ENCODE measurements at places on chromosomes 2 and 18.

- DNase-seq, result no peak
Measured at GRCh38 chr2:95375532-95376150, 26.9 kb upstream of the FAHD2A start.

- DNase-seq, result no peak
Measured at GRCh38 chr2:58865436-58865835, 624.3 kb upstream of the FANCL start.

GRCh38 chr2:240992572-240993291, 5.7 kb upstream of the SNED1 start:
- no peak for DNase-seq

GRCh38 chr18:13620206-13620672, 106.1 kb downstream of the FAM210A start:
- DNase-seq, result no peak

GRCh38 chr2:26615860-26616705, 25.1 kb downstream of the CIB4 start:
- no peak for DNase-seq

DNA sequence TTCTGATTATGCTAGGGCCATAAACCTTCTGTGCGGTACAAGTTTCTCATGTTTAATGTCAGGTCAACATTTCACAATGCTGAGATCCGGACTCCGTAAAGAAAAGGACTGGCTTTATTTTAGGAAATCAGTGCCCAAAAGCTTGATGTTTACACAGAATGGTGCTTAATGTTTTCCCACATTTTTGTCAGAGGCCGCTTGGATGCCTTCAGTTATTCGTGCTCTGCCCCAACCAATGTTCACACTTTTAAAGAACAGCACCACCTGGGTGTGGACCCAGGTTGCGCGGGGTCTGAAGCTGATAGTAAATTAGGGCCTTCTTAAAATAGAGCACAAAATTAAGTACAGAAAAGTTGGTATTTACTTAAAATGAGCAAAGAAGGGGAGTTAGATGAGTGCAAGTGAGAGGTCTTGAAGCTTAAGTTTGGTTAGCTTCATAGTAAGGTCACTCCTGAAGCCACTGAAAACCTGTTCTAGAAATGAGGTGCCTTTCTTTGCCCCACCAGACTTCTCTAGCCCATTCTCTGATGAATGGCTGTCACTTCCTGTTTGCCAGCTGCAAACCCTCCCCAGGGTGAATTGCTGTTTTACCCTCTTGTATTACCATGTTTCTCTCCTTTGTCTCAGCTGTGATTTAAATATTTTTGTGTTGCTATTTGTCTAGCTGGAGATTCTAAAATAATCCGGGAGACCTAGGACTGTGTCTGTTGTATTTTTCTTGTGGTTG, 20.5 kb downstream of the SLC3A1 start:
- DNase-seq, result no peak

GRCh38 chr18:78822949-78823285, 156.7 kb upstream of the SALL3 start:
- DNase-seq, result no peak

DNA sequence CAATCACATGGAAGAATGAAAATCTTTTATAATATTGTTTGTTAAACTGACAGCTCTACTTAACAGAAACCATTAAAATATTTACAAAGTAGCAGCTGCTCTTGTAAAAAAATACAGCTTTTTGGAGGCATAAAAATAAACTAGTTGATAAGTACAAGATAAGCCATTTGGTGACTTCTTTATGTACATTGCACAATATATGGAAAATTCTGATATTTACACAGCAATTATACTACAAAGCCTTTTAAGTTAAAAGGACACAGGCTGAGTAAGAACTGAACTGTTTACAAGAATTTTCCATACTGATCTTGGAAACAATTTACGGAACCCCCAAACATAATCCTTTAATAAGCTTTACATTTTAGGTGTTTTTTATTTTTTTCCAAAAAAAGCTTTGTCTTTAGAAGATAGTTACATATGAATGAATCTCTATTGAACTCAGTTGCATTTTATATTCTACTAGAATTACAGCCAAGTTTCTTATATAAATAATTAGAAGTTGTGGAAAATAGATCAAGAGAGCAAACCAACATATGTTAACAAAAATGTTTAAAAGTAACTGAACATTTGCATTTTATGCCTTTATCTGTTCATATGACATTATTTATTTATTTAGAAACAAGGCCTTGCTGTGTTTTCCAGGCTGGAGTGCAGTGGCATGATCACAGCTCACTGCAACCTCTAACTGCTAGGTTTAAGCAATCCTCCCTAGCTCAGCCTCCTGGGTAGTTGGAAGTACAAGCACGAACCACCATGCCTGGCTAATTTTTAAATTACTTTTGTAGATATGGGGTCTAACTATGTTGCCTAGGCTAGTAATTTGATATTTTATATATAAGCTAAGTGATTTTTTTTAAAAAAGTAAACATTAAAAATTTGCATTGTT, 142.5 kb downstream of the OTX1 start:
- DNase-seq, result no peak

DNA sequence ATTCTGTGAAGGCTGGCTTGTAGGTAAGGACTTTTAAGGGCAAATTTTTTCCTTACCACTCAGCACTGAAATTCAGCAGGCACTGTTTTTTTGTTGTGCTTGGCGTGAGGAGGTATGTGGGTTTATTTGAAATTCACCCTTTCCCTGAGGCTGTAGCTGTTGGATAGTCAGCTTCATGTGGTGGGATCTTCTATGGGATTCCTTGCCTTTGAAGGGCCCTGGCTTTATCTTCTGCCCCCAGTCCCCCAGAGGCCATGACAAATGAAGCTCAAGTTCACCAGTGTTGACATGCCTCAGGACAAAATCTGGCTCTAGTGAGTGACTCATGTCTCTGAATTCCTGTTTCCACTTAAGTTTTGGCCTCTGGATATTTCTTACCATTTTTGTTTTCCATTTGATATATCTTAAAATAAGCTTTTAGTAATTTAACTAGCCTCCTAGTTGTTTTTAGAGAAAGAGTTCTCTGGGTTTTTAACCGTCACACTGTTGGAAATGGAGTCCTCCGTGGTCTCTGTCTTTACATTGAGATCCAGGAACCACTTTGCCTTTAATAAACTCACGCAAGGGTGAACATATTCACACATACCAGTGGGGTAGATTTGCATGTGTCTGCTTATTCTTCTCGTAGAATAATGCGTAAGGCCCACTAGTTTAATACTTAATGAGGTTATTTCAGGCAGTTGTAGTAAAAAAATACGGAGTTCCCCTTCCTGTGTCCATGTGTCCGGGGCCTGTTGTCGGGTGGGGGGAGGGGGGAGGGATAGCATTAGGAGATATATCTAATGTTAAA, 211.1 kb upstream of the FAM98A start:
- no peak for DNase-seq

DNA sequence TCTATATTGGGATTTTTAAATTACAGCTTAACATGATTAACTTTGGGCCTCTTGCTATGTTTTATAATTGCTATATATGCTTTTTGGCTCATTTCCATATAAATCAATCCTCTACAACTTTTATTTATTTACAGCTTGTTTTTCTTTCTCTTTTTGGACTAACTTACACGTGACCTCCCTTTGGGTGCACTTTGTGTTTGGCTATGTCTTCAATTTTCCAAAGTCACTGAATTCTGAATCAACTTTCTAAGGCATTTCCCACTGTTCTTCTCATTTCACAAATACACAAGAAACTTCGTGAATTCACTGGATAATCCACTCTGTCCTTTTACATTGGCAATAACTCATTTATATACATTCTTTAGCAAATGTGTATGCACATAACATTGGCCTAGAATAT, 5.4 kb upstream of the CPS1 start:
- no peak for DNase-seq

DNA sequence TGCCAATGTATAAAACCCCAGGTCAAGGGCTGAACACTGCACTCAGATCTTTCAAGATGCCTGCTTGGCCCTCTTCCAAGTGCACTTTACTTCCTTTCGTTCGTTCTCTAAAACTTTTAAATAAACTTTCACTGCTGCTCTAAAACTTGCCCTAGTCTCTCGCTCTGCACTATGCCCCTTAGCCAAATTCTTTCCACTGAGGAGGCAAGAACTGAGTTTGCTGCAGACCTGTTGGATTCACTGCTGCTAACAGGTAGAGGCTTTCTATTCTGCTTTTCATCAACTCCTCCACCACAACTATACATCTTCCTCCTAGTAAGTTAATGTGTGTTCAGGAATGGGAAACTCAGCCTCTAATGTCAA, 467.9 kb downstream of the MBD2 start:
- DNase-seq, result no peak

- no peak for DNase-seq
Measured at GRCh38 chr2:9230881-9231280, 24.3 kb downstream of the ASAP2 start.

DNA sequence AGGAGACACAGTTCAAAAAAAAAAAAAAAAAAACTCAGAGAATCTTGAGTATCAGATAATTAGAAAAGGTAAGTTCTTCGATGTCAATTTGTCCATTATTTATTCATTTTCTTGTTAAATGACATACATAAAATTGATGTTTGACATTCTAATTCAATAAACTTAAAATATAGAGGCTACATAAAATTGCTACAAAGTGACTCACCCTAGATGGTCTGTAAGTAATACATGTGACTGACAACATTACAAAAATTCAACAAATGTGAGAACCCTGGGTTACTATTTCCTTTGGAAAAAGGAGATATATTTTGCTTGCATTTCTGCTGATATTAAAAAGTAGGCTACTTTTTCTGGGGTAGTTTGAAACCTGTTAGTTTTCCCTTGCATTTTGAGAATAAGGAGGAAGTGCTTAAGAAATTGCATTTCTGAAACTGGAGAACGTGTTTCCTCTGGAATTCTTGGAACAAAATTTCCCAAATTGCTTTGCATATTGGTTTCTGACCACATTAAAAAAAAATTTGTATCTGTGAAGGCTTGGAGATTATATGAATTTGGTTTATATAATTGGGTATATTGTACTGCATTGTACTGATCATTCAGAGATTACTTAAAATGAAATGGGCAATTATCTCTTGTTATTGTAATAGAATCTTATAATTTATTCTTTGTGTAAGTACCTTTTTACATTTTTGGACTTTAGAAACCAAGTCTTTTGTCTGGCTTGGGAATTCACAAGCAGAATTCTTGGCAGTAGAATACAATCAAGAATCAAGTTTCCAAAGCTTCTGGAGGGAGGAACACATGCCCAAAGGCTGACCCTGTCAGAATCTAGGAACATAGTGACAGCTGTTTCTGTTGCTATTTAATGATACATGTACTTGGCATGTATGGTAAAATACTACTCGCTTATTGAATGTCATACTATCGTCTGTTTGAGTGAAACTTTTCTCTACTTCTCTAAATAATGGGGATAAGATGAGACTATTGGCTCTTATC, 106.1 kb downstream of the DSEL start:
- DNase-seq, result no peak

DNA sequence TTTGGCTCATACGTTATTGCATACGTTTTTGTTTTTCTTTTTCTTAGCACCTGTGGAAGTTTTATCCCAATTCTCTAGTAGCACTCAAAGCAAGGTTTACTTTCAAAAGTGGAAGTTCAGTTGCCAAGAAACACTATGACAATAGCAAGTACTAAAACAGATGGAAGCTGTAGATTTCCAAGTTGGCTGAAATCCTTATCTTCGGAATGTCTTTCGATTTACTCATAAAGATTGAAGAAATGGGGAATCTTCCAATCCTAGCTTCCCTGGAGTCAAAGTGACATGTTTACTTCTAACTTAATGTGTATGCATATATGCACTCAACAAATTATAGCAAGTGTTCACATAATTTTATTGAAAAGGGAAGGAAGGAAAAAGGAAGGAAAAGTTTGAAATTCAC, 307.4 kb downstream of the CTNNA2 start:
- no peak for DNase-seq

DNA sequence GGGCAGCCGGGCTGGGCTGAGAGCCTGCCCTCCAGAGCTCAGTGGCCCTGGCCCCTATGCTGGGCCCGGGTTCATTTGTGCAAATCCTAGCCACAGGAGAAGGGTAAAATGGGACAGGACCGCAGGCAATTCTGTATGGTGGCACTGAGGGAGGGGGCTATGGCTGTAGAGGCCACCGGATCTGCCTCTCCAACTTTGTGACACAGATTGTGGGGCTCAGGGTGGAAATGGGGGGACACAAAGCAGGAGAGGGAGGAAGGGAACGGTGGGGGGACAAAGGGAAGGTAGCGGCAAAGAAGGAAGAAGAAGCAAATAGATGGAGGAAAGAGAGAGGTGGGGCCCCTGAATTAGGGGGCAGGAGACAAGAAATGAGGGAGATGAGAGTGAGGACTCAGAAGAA, 201.1 kb downstream of the SMAD2 start:
- no peak for DNase-seq

DNA sequence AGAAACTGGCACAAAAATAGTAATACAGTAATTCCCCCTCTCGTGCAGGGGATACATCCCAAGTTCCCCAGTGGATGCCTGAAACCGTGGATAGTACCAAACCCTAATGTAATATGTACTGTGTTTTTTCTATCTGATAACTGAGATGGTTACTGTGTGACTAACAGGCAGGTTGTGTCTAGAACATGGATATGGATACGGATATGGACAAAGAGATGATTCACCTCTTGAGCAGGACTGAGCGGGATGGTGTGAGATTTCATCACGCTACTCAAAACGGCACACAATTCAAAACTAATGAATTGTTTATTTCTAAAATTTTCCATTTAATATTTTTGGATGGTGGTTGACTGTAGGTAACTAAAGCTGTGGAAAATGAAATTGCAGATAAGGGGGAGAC, 3.4 kb downstream of the MBD1 start:
- no peak for DNase-seq

DNA sequence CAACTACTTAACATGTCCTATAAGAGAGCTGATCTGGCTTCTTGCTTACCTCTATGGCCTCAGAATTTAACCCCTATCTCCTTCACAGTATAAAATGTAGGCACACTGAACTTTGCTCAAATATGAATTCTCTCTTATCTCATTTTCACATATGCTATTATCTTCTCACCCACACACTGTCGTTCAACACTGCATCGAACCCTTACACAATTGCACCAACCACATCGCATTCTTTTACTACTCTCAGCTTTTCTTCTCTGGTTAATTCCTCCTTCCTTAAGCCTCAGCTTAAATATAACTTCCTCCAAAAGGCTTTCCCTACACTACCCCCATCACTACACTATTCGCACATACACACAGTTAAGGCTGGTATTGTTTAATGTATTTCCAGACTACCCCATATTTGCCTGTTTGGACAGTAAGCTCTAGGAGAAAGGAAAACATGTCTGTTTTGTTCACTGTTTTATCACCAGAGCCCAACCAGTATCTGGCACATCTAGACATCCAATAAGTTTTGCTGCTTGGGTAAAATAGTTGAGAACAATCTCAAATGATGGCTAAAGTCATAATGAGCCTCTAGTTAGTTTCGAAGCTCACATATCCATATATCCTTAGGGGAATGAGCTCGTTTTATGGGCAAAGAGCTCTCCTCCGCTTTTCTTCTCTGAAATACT, 47.7 kb downstream of the HIBCH start:
- no peak for DNase-seq

GRCh38 chr2:60947056-60947455, 65.7 kb downstream of the REL start:
- DNase-seq, result no peak
